Activated CD4-positive, alpha-beta T cell treated with anti-CD3 and anti-CD28 coated beads, Interleukin-2, amount 10 ng/mL, durations not matched to agents 7 days and 5 days (primary cell): ENCODE measurements at places on chromosomes 7 and 10. TPM values are rescaled to one million over a fixed set of nuclear protein-coding genes. Genes with fewer than 3 reads are reported as not detected.

The MKI67 gene
- total RNA-seq: 345 TPM

DNA sequence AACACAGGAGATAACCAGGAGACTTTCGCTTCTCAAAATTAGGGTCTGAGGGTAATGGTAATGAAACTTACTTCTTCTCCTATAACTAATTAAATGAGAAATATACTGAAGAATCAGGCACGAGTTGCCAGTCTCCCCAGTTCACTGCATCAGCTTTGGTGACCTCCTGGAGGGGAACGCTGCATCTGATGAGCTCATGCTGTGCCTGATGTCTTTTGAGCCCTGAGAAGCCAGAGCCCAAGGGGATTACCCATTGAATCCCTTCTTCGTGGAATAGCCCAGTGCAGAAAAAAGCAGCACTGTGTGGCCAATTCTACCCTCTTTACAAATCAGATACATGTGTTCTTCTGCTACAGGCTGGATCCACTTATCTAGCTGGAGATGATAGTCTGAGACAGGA, 45.1 kb downstream of the CYP2C9 start:
- no peak for DNase-seq

- DNase-seq: peak; percentile 24
These were observed 257.2 kb downstream of the KIAA1217 start for GRCh38 chr10:24465891-24466818.

DNA sequence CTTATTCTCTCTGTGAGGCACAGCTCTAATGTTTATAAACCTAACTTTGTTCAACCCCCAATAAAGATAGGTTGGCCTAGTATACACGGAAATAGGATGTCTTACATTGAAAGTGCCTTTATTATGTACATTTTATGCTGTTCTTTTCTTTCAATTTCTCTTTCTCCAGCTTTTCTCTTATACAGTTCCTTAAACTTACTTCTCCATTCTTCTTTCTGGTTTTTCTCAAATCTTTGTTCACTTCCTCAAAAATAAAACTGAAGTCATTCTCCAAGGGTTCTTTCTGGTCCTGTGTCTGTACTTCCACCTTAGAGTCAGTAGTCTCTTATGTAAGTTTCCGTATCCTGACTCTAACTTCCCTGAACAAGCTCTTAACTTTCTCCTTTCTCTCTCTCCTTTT, 29.2 kb upstream of the NAMPT start:
- DNase-seq: no peak

DNA sequence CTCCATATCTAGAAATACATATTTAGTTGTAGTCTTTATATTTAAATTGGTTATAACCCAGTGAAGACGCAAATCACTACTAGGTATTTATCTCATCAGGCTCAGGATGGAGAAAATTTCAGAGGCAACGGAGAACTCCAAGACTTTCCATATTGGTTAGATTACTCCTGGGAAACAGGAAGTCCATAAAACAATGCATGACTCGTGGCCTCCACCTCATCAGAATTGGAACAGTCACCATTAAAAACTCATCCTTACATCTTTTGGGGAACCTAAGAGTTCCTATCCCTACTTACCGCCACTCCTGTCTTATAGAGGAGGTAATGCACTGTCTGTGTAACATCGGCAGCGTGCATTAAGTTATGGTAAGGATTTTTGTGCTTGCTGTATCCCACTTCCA, 177.6 kb downstream of the PPP1R17 start:
- no peak for DNase-seq

- no peak for DNase-seq
These were observed 6.2 kb downstream of the ZNF775 start for GRCh38 chr7:150385302-150385723.

The ENO4 gene
- total RNA-seq: not detected

- peak; percentile 7 for DNase-seq
These were observed 993 bp upstream of the SND1 start for GRCh38 chr7:127650847-127651555.

The ANKRD30A gene
- not detected for total RNA-seq

DNA sequence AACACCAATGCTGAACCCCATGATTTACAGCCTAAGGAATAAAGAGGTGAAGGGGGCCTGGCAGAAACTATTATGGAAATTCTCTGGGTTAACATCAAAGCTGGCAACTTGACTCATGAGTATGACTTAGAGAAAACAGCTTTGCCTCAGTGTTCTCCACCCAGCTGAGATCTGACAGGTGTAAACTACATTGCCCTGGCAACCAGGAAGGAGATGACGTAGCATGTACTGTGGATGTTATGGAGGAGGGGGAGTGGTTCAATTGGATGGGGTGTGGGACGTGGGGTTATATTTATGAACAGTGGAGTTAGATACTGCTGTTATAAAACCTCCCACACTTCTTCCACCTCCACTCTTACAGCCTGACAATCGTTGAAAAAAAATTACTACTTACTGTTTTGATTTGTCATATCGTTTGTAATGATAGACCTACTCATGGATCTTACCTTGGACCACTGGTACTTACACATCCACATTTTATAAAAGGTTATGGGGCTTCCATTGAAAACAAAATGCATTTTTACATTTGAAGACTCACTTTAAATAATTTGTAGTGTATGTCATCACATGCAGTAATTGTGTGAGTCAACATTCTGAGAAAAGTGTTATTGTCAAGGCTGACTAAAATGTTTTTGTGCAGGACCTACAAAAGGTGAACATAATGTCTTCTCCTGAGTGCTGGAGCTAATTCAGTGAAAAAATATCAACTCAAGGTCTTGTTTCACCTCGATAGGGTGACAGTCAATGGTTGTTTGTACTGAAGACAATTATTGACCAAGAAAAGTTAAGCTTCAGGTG, 6.4 kb downstream of the OR2F1 start:
- no peak for DNase-seq

GRCh38 chr7:103626776-103627175, 180.8 kb upstream of the SLC26A5 start:
- DNase-seq: no peak

- no peak for DNase-seq
These were observed 36.7 kb downstream of the PRF1 start for GRCh38 chr10:70565556-70566514.

The NKX1-2 gene
- not detected for total RNA-seq
